ENCODE measurements at places on chromosomes 12 and 14.

DNA sequence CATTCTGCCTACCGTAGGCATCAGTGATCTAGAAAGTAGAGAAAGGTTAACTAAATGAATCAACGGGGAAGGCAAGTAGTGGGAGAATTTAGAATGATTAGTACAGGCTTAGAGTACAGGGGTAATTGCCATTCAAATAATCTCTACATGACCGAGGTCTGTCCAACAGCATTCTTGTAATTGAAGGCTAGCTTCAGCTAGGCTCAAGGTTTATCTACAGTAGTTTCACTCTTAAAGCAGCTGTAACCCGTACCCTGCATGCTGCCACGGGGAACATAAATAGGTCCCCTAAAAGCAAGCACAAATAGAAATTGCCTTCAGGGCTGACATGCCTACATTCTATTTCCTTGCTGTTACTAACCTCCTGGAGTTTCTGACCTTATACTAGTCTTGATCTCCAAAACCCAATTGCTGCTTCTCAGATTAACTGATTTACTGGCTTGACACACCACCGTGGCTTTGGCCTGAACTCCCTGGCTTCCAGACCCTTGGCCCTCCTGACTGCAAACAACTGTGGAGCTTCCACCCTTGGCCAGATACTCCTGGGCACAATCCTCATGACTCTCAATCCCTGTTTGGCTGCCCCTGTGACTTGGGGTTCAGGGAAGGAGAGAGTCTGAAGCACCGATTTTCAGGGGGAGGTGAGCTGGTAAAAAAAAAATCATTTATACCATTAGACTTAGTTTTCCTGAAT lies 242.1 kb upstream of the FOXN3 start:
- DNase-seq = no peak

- no peak for DNase-seq
Measured at GRCh38 chr12:63898764-63899337, 54.4 kb downstream of the SRGAP1 start.

GRCh38 chr12:131831635-131832041 lies 3.4 kb downstream of the MMP17 start:
- peak; percentile 94 for DNase-seq

DNA sequence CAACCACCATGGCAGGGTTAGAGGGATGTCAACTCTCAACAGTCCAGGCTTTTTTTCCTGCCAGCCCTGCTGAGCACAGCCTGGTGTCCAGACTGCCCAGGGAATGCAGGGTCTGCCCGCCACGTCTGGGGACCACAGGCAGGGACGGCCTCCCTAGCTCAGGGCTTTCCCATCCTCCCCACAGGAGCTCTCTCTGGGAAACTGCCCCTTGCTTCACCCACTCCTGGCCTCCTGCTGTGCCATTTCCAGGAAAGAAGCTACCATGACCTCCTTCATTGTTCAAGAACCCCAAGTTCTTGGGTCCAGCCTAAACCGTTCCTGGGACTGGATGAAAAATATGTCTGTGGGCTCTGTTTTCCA lies 4.8 kb downstream of the SCNN1A start:
- no peak for DNase-seq

Data from fibroblast of skin of right biceps (primary cell).